Transverse colon (tissue), 4 donors: ENCODE measurements at places on chromosomes 11 and 22.
A peak's percentile ranks its signal among the peaks of the same experiment; 100 is the strongest.

DNA sequence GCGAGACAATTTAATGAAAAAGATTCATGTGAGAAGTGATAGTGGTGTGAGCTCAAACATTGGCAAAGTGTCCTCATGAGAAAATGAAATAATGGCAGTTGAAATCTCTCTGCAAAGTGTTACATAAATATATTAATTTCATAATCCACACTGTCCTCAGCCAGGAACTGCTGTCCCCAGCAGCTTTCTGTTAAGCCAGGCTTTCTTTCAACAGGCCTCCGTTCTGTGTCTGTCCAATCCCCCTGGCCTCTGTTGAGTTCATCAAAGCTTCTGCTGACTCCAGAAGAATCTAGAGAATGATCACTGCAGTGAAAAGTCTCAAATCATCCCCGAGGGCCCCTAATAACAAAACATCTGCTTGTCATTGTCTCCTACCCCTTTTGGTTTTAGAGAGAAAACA is 10.0 kb upstream of the ASCC2 start:
- no peak for DNase-seq

DNA sequence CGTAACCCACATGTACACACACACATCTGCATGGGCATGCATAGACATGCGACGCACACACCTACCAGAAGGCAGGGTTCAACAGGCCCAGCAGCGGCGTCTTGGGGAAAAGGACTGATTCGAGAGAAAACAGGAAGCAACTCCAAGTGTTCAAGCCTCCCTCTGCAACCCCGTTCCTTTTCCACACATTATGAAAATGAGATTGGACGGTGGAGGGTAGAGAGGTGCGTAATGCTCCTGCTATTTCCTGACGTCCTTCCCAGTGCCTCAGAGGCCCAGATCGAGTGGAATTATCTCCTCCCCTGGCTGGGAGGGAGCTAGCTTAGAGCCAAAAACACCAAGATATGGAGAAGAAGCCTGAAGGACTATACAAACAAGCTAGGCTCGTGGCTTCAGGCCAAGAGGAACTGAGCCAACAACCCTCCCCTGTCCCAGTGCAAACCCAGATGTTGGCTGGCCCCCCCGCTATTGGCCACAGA is 289.2 kb downstream of the MN1 start:
- peak; percentile 43 for DNase-seq

DNA sequence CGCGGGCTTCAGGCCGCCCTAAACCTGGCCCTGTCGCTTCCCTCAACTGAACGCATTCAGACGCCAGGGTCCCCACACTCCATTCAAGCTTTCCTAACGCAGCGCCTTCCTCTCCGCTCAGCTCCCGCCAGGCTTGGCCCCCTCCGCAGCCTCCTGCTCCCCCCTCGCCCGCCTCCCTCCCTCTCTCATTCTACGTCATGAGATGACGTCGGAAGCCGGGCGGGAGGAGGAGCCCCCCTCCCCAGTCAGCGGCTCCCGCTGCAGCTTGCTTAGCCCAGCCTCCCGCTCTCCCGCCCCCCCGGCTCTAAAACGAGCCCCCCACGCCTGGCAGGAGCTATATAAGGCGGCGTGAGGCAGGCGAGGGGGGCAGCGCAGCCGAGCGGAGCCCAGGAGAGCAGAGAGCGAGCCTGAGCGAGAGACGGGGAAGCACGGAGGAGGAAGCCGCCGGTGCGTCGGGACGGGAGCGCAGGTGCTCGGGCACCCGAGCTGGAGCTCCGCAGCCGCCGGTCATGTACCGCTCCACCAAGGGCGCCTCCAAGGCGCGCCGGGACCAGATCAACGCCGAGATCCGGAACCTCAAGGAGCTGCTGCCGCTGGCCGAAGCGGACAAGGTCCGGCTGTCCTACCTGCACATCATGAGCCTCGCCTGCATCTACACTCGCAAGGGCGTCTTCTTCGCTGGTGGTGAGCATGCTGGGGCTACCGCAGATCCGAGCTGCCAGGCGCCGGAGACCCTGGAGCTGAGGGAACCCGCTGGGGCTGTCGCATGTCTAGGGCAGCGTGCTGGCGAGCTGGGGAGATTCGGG is at the start of gene NPAS4:
TSS of gene NPAS4 (plus strand) at position 365 of the 806 bp plus-strand sequence. CDS start at position 510, 145 bp downstream.
- no peak for DNase-seq

DNA sequence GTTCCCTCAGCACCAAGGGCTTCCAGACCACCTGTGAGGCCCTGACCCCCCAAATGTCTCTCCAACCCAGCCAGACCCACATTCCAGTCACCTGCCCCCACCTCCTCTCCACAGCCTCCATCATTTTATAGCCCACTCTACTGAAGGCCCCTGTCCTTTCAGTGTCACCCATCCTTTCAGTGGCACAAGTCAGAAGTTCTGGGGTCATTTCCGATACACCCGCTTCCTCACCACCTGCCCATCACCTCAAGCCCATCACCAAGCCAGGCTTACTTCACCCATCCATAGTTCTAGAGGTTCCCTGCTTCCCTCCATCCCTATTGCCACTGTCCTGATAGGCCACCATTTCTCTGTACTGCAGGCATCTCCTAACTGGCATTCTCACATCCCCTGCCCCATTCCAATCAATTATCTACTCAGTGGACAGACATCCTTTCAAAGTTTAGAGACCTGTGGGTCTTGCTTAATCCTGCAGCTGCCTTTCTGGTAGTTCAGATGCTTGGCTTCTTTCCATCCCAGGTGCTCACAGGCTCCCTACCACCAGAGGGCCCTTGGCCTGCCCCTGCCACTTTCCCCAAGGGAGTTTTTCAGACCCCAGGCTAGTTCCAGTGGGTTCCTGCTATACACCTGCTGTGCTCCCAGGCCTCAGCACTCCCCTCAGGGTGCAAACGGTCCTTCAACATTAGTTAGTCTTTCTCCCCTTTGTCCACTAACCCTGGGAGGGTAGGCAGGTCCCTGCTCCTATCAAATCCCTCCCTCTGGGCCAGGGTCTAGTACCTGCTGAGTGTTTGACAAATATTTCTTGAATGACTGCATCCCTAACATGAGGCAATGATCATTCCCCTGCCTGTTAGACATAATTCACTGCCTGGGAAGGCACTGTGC is 7.6 kb downstream of the KCNQ1OT1 start:
- DNase-seq: no peak

GRCh38 chr11:353179-353873 is 16.0 kb upstream of the B4GALNT4 start:
- DNase-seq: peak; percentile 73

GRCh38 chr11:134517621-134518293 is 105.7 kb upstream of the B3GAT1 start:
- peak; percentile 10 for DNase-seq

DNA sequence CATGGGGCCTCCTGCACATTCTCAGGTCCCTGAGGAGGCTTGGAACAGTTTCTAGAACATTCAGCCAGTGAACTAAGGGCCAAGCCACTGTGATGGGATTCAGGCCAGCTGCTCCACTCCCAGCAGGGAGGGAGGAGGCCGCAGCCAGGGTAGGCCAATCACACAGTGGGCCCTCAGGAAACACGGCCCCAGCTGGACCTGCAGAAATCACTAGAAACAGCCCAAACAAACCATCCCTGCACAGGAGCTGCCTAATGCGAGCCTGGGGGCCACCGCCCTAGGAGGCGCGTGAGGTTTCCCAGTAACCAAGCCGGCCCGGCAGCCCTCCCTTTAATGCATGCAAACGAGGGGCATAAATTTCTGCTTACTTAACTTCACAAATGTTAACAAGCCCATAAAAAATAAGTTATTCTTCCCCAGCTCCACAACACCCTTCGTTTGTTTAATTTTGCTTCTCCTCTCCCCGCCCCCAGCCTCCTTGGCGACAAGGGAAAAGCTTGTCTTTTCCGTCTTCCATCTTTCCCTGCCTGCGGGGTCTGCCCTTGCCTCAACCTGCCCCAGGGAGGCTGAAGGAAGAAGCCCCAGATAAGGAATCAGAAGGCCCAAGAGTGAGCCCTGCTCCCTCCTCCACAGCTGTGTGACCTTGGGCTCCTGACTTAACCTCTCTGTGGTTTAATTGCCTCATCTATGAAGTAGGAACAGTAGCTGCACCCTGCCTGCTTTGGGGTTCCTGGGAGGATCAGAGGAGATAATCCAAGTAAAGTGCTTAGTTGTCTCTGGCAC is 25.7 kb downstream of the ELFN2 start:
- DNase-seq: no peak
